Left lung (tissue), 14 donors: ENCODE measurements at places on chromosomes 5 and 9.

DNA sequence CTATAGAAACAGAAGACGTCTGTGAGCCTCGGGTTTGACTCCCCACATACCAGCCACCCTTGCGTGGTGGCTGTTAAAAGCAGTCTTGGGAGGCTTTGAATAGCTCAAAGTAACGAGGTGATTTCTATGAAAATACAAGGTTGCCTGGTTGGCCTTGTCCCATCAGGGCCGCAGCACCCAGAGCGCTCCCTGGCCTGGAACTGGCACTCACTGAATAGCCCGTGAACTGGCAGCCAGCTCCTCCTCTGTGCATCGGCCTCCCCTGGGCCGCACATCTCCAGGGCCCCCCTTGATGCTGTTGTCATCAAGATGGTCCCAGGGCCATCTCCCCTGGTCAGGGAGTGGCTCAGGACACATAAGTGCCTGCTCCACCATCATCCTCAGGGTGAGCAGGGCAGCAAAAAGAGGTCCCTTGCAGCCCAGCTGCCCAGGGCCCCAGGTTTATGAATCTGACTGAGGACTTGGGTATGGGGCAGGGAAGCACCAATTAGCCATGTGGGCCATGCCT lies 144.6 kb upstream of the PPP1R26 start:
- H3K27me3 ChIP-seq, result no peaks in the 10 kb centered on the region
- H3K36me3 ChIP-seq, result no peaks in the 10 kb centered on the region
- no peak overlapping the region for H3K27ac ChIP-seq
- no peak for DNase-seq
- H3K4me3 ChIP-seq, result no peak overlapping the region

GRCh38 chr9:130640681-130641080 lies 23.7 kb upstream of the PRDM12 start:
- H3K4me3 ChIP-seq, result no peak overlapping the region
- H3K27ac ChIP-seq, result no peak overlapping the region
- H3K36me3 ChIP-seq, result peaks cover 26% of the 10 kb centered on the region

- no peak overlapping the region for H3K4me3 ChIP-seq
- no peaks in the 10 kb centered on the region for H3K27me3 ChIP-seq
- no peaks in the 10 kb centered on the region for H3K4me1 ChIP-seq
- no peak overlapping the region for H3K27ac ChIP-seq
- no peaks in the 10 kb centered on the region for H3K36me3 ChIP-seq
Measured at GRCh38 chr5:67960939-67961338, 254.6 kb upstream of the PIK3R1 start.

- H3K4me3 ChIP-seq, result no peak overlapping the region
- no peaks in the 10 kb centered on the region for H3K27me3 ChIP-seq
- H3K27ac ChIP-seq, result no peak overlapping the region
- H3K36me3 ChIP-seq, result no peaks in the 10 kb centered on the region
Measured at GRCh38 chr5:156391139-156391538, 64.2 kb downstream of the SGCD start.

- H3K27me3 ChIP-seq, result no peaks in the 10 kb centered on the region
- no peak for DNase-seq
- no peaks in the 10 kb centered on the region for H3K4me1 ChIP-seq
- no peak overlapping the region for H3K27ac ChIP-seq
- no peak overlapping the region for H3K4me3 ChIP-seq
Measured at GRCh38 chr9:108530141-108530540, 325.6 kb downstream of the ACTL7B start.

- H3K4me1 ChIP-seq, result peaks cover 46% of the 10 kb centered on the region
- no peaks in the 10 kb centered on the region for H3K27me3 ChIP-seq
- H3K36me3 ChIP-seq, result no peaks in the 10 kb centered on the region
- DNase-seq, result peak; percentile 80
Measured at GRCh38 chr9:111482694-111483438, 1.3 kb downstream of the ECPAS start.

- no peak overlapping the region for H3K4me3 ChIP-seq
- no peak for DNase-seq
- H3K27me3 ChIP-seq, result no peaks in the 10 kb centered on the region
- H3K36me3 ChIP-seq, result no peaks in the 10 kb centered on the region
- no peak overlapping the region for H3K27ac ChIP-seq
Measured at GRCh38 chr9:137761032-137761431, 116.5 kb upstream of the CACNA1B start.

- H3K27ac ChIP-seq, result no peak overlapping the region
- peaks cover 5% of the 10 kb centered on the region for H3K27me3 ChIP-seq
- H3K4me3 ChIP-seq, result no peak overlapping the region
- H3K4me1 ChIP-seq, result peaks cover 18% of the 10 kb centered on the region
- DNase-seq, result peak; percentile 50
Measured at GRCh38 chr5:142717582-142718215, 31.8 kb upstream of the FGF1 start.

DNA sequence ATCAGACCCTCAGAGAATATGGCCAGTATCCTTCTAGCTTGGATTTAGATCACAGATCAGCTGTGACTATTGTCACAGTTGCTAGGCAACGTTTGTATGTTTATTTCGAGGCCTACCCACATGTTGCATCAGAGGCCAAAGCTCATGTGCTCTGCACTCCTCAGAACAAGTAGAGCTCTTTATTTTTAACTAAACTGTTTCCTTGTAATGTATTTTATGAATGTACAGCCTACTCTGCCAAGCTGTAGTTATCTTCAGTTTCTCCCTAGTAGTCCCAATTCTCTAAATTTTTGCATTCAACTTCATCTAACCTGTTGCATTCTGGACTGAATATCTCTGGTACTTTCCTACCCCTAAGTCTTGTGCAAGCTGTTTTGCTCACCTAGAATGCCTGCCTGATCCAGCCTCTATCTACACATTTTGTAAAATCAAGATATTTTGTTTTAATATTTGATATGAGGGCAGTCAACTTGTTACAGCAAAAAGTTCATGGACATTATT lies 52.8 kb downstream of the CAST start:
- H3K4me3 ChIP-seq, result no peak overlapping the region
- peaks cover 51% of the 10 kb centered on the region for H3K4me1 ChIP-seq
- peak overlapping the region; percentile 81 for H3K27ac ChIP-seq
- no peaks in the 10 kb centered on the region for H3K27me3 ChIP-seq

DNA sequence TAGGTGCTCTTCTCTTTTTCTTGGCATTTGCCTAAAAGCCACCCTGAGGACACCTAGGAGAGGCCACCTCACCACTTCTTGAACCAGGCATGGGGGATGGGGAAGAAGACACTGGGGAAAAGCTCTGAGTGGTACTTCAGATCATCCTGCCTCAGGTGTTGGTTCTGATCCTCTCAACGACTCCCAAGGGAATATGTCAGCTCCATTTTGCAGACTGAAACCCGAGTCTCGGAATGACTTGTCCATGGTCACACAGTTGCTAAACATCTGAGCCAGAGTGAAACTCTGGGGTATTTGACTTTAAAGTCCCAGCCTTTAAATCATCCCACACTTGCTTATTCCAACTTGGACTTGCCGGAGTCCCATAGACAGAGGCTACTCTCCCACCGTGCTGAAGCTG lies 120.6 kb upstream of the GABRP start:
- no peaks in the 10 kb centered on the region for H3K36me3 ChIP-seq
- no peaks in the 10 kb centered on the region for H3K4me1 ChIP-seq
- H3K4me3 ChIP-seq, result no peak overlapping the region

- H3K27me3 ChIP-seq, result no peaks in the 10 kb centered on the region
- no peak for DNase-seq
- H3K4me3 ChIP-seq, result no peak overlapping the region
- H3K4me1 ChIP-seq, result peaks cover 12% of the 10 kb centered on the region
- H3K27ac ChIP-seq, result no peak overlapping the region
Measured at GRCh38 chr5:154406826-154407225, 39.0 kb upstream of the SAP30L start.

GRCh38 chr5:53027913-53028312 lies 38.8 kb downstream of the ITGA2 start:
- peaks cover 51% of the 10 kb centered on the region for H3K4me1 ChIP-seq
- DNase-seq, result no peak
- no peaks in the 10 kb centered on the region for H3K27me3 ChIP-seq
- H3K36me3 ChIP-seq, result no peaks in the 10 kb centered on the region

- H3K4me1 ChIP-seq, result no peaks in the 10 kb centered on the region
- DNase-seq, result no peak
- H3K4me3 ChIP-seq, result no peak overlapping the region
- no peaks in the 10 kb centered on the region for H3K27me3 ChIP-seq
- H3K36me3 ChIP-seq, result no peaks in the 10 kb centered on the region
- no peak overlapping the region for H3K27ac ChIP-seq
Measured at GRCh38 chr5:37962389-37962788, 122.5 kb upstream of the GDNF start.
